ENCODE measurements at places on chromosomes 5 and 9. TPM values are rescaled to one million over a fixed set of nuclear protein-coding genes. Genes with fewer than 3 reads are reported as not detected.
A peak's percentile ranks its signal among the peaks of the same experiment; 100 is the strongest.

The PLAA gene
- total RNA-seq, result 44.5 TPM

The PAEP gene
- total RNA-seq, result not detected

The SPINK7 gene
- total RNA-seq, result not detected

The OTULIN gene
- 29.7 TPM for total RNA-seq

The MAPK9 gene
- total RNA-seq, result 36.8 TPM

The CCDC192 gene
- not detected for total RNA-seq

The NDUFS4 gene
- total RNA-seq, result 78.2 TPM

The LAMC3 gene
- total RNA-seq, result not detected

The MTMR12 gene
- total RNA-seq, result 20.6 TPM

The GABRP gene
- under 0.01 TPM for total RNA-seq

The EXOSC3 gene
- 39.8 TPM for total RNA-seq

The LCNL1 gene
- total RNA-seq, result 4.4 TPM

The PCDHAC1 gene
- 0.29 TPM for total RNA-seq

The PLAC8L1 gene
- total RNA-seq, result not detected

- no peak overlapping the region for H3K4me3 ChIP-seq
- DNase-seq, result no peak
- no peaks in the 10 kb centered on the region for H3K4me1 ChIP-seq
- H3K36me3 ChIP-seq, result no peaks in the 10 kb centered on the region
- H3K27ac ChIP-seq, result no peak overlapping the region
Observed at GRCh38 chr5:138140268-138140667, 1.0 kb upstream of the NME5 start.

DNA sequence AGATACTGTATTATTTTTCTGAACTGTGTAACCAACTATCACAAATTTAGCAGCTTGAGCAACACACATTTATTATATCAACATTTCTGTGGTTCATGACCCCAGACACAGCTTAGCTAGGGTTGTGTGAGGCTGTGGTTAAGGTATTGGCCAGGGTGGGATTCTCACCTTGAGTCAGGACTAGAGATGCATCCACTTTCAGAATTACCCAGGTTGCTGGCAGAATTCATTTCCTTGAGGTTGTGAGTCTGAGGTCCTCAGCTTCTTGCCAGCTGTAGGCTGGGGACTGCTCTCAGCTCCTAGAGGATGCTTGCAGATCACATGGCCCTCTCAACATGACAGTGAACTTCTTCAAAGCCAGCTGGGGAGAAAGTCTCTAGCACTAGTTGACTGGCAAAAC is 122.5 kb upstream of the RASGRF2 start:
- DNase-seq, result no peak
- H3K4me3 ChIP-seq, result no peak overlapping the region
- H3K36me3 ChIP-seq, result no peaks in the 10 kb centered on the region
- H3K27me3 ChIP-seq, result no peaks in the 10 kb centered on the region

DNA sequence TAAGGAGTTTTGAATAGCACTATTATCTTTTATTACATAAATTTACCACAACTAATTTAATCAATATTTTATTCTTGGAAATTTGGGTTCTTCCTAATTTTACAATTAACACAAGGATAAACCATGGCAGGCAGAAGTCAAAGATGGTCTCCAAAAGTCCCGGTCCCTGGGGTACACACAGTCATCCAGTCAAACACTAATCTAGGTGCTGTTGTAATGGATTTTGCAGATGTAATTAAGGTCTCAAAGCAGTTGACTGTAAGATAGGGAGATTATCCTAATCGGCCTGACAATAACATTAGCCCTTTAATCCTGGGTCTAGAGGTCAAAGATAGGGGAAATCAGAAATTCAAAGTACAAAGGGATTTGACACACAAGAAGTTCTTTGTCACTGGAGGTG is 57.5 kb upstream of the HTR1A start:
- H3K4me1 ChIP-seq, result no peaks in the 10 kb centered on the region
- H3K4me3 ChIP-seq, result no peak overlapping the region
- DNase-seq, result no peak
- H3K36me3 ChIP-seq, result no peaks in the 10 kb centered on the region
- H3K27me3 ChIP-seq, result no peaks in the 10 kb centered on the region
- H3K27ac ChIP-seq, result no peak overlapping the region

DNA sequence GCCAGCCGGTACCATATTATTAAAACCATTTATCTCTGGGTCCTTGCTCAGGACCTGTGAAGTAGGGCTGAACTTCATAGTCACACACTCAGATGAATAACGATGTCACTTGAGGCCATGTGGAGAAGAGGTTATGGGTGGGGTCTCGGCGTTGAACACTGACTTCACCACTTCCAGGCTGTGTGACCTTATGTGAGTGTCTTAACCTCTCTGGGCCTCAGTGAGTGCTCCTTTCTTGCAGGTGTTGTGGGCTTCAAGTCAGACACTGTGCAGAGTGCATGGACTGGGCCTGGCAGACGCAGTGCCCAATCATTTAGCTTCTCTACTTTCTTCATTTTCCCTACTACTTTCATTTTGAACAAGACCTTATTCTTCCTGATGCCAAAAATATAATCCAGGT is 278.8 kb downstream of the PBX3 start:
- H3K4me1 ChIP-seq, result no peaks in the 10 kb centered on the region
- peaks cover 10% of the 10 kb centered on the region for H3K27me3 ChIP-seq
- no peak for DNase-seq
- H3K4me3 ChIP-seq, result no peak overlapping the region

DNA sequence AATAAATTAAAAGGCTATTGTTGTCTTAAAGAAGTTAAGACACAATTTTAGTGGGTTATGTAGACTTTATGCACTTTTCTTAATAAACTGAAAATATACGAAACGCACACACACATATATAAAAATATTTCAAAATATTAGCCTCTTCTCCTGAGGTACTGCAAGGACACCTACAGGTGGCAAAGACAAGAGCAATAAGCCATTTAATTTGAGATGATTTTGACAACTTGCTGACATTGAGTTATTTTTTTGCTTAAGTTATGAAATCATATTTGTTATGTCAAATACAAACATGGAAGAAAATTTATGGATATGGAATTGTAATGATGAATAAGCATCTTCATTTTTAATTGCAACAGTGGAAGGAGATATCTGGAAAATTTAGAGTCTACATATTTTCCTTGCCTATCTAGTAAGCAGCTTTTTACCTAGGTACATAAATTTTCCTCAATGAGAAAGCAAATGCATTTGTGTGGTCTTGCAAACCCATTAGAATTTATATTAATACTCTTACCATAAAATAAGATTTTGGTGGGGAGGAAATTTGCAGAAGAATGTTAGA is 301.6 kb downstream of the ISL1 start:
- H3K36me3 ChIP-seq, result no peaks in the 10 kb centered on the region
- no peaks in the 10 kb centered on the region for H3K27me3 ChIP-seq
- H3K4me3 ChIP-seq, result no peak overlapping the region
- no peak overlapping the region for H3K27ac ChIP-seq

- H3K27ac ChIP-seq, result no peak overlapping the region
- no peaks in the 10 kb centered on the region for H3K4me1 ChIP-seq
- no peak overlapping the region for H3K4me3 ChIP-seq
- DNase-seq, result peak; percentile 48
- no peaks in the 10 kb centered on the region for H3K27me3 ChIP-seq
Observed at GRCh38 chr5:1415626-1416360, 29.4 kb downstream of the SLC6A3 start.

- peak; percentile 70 for DNase-seq
- no peak overlapping the region for H3K27ac ChIP-seq
- no peaks in the 10 kb centered on the region for H3K36me3 ChIP-seq
- peaks cover 29% of the 10 kb centered on the region for H3K27me3 ChIP-seq
- H3K4me1 ChIP-seq, result no peaks in the 10 kb centered on the region
Observed at GRCh38 chr9:131279196-131279862, 3.0 kb upstream of the FAM78A start.

GRCh38 chr5:84383296-84383815 is 1.3 kb downstream of the EDIL3 start:
- no peaks in the 10 kb centered on the region for H3K27me3 ChIP-seq
- peak; percentile 23 for DNase-seq
- peak overlapping the region; percentile 95 for H3K4me3 ChIP-seq

GRCh38 chr9:131126059-131126426 is 657 bp downstream of the NUP214 start:
- no peak for DNase-seq
- H3K4me3 ChIP-seq, result peak overlapping the region; percentile 98
- H3K27me3 ChIP-seq, result no peaks in the 10 kb centered on the region
- peak overlapping the region; percentile 90 for H3K27ac ChIP-seq
- peaks cover 16% of the 10 kb centered on the region for H3K4me1 ChIP-seq
- H3K36me3 ChIP-seq, result peaks cover 34% of the 10 kb centered on the region

- peaks cover 5% of the 10 kb centered on the region for H3K27me3 ChIP-seq
- H3K36me3 ChIP-seq, result no peaks in the 10 kb centered on the region
- no peak overlapping the region for H3K4me3 ChIP-seq
- no peak for DNase-seq
Observed at GRCh38 chr9:20070336-20070735, 281.5 kb upstream of the SLC24A2 start.

DNA sequence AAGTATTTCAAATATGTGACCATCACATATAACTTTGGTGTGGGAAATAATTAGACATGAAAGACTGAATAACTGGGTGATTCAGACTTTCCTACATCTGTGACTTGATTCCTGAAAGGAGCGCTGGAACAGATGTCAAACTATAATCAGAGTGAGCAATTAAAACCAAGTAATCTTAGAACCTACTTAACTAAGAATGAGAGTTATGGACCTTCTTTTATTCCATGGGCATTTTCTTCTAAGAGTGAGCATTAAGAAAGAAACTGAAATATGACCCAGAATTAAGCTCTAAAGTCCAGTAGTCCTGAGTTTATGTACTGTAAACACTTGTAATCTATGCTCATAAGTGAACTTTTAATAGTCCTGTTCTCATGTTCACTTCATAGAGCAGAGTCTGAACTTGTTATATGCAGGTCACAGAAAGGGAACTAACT is 68.4 kb downstream of the PAM start:
- no peak for DNase-seq
- no peaks in the 10 kb centered on the region for H3K27me3 ChIP-seq
- H3K27ac ChIP-seq, result no peak overlapping the region
- H3K36me3 ChIP-seq, result no peaks in the 10 kb centered on the region
- H3K4me1 ChIP-seq, result no peaks in the 10 kb centered on the region

GRCh38 chr9:83526901-83527300 is 11.3 kb downstream of the FRMD3 start:
- H3K27ac ChIP-seq, result no peak overlapping the region
- no peaks in the 10 kb centered on the region for H3K27me3 ChIP-seq

GRCh38 chr5:101084353-101084752 is 181.3 kb upstream of the ST8SIA4 start:
- DNase-seq, result no peak
- no peaks in the 10 kb centered on the region for H3K4me1 ChIP-seq
- no peak overlapping the region for H3K4me3 ChIP-seq
- no peaks in the 10 kb centered on the region for H3K27me3 ChIP-seq

DNA sequence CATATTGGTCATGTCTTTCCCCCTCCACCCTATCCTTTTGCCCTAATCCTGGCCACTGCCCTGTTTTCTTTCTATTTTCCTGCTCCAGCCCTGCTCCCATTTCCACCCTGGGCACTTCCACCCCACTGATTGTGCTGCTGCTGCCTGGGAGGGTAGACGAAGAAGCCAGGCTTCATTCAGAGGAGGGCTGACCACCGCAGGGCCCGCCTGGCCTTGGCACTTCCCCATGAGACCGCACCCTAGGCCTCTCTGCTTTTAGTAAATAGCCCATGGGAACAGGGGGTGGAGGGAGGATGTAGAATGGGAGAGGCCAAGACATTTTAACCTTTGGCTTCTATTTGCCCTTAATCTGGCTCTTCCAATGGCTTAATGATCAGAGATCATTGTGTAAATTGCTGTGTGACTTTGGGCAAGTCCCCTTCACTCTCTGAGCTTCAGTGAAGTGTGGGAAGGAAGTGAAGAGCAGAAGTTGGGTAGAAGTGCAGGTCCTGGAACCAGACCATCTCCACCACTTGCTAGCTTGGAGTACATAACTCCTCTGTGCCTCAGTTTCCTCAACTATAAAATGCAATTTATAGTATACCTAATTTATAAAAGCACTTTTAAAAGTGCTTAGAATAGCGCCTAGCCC is 13.6 kb upstream of the GPX3 start:
- no peak for DNase-seq
- no peak overlapping the region for H3K4me3 ChIP-seq
- no peak overlapping the region for H3K27ac ChIP-seq
- H3K4me1 ChIP-seq, result peaks cover 14% of the 10 kb centered on the region

GRCh38 chr9:107890921-107891465 is 401.4 kb upstream of the KLF4 start:
- no peak overlapping the region for H3K27ac ChIP-seq
- H3K27me3 ChIP-seq, result no peaks in the 10 kb centered on the region
- DNase-seq, result peak; percentile 35
- H3K36me3 ChIP-seq, result no peaks in the 10 kb centered on the region
- H3K4me1 ChIP-seq, result peaks cover 4% of the 10 kb centered on the region

DNA sequence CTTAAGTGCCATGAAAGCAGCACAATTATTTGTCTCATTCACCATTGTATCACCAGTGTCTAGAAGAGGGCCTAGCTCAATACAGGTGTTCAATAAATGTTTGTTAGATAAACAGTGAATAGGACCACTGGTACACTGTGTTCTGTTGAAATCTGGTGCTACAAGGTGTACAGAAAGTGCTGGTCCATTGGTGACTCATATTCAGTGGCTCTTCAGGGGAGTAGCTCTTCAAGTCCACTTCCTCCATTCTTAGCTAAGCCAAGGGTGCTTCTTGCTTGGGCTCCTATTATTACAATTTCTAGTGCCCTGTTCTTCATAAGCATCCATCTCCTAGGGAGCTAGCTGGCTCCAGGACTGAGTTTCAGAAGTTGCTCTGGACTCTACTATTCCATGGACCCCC is 6.4 kb upstream of the FCHO2 start:
- H3K27ac ChIP-seq, result no peak overlapping the region
- H3K27me3 ChIP-seq, result no peaks in the 10 kb centered on the region
- no peak for DNase-seq
- no peaks in the 10 kb centered on the region for H3K36me3 ChIP-seq
- H3K4me3 ChIP-seq, result no peak overlapping the region
- peaks cover 15% of the 10 kb centered on the region for H3K4me1 ChIP-seq

- no peaks in the 10 kb centered on the region for H3K27me3 ChIP-seq
- DNase-seq, result peak; percentile 88
- H3K4me1 ChIP-seq, result peaks cover 16% of the 10 kb centered on the region
- H3K27ac ChIP-seq, result peak overlapping the region; percentile 64
- no peaks in the 10 kb centered on the region for H3K36me3 ChIP-seq
Observed at GRCh38 chr5:81755320-81755719, 4.4 kb upstream of the SSBP2 start.

- H3K27ac ChIP-seq, result peak overlapping the region; percentile 79
- no peak overlapping the region for H3K4me3 ChIP-seq
- peak; percentile 19 for DNase-seq
- no peaks in the 10 kb centered on the region for H3K27me3 ChIP-seq
Observed at GRCh38 chr5:74233571-74233970, 407.0 kb downstream of the ENC1 start.

GRCh38 chr5:139038613-139039305 is 159.4 kb downstream of the SIL1 start:
- no peak overlapping the region for H3K27ac ChIP-seq
- H3K4me1 ChIP-seq, result no peaks in the 10 kb centered on the region
- H3K4me3 ChIP-seq, result no peak overlapping the region
- H3K36me3 ChIP-seq, result peaks cover 2% of the 10 kb centered on the region
- no peaks in the 10 kb centered on the region for H3K27me3 ChIP-seq

- peaks cover 62% of the 10 kb centered on the region for H3K4me1 ChIP-seq
- H3K27me3 ChIP-seq, result no peaks in the 10 kb centered on the region
- peak; percentile 57 for DNase-seq
Observed at GRCh38 chr5:179303451-179304200, 41.6 kb downstream of the ADAMTS2 start.

Measured in osteoblast (primary cell).